Posterior vena cava (tissue), 2 donors: ENCODE measurements at places on chromosomes 2 and 18. TPM values are rescaled to one million over a fixed set of nuclear protein-coding genes. Genes with fewer than 3 reads are reported as not detected.

The VWC2L gene
- 0.10 TPM for total RNA-seq

DNA sequence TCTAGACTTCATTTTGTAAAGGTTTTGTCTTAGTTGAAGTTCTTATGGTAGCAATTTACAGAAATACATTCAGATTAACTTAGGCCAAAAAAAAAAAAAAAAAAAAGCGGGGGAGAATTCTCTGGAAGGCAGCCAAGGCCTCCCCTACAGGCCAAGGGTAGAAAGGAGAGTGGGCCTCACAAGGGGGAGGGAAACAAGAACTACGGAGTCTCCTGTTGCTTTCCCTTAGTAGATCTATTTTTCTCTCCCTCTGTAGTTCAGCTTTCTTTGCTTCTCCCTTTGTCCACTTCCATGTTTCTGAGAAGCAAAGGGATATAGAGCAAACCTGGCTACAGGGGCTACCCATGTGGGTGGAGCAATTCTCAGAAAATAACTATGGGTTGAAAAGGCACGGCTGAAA is 2.4 kb upstream of the STK11IP start:
- no peak for DNase-seq

GRCh38 chr18:37529863-37530262 is 35.7 kb downstream of the CELF4 start:
- no peak for DNase-seq

GRCh38 chr18:23743733-23744333 is 54.6 kb downstream of the LAMA3 start:
- DNase-seq, result no peak

- DNase-seq, result no peak
These were observed 490.9 kb downstream of the STK39 start for GRCh38 chr2:167756446-167756845.

GRCh38 chr2:148282201-148282600 is 261.3 kb downstream of the MBD5 start:
- DNase-seq, result no peak

The RAB6D gene
- total RNA-seq, result 0.19 TPM

GRCh38 chr2:202056611-202057010 is 16.4 kb upstream of the KIAA2012 start:
- DNase-seq, result no peak

DNA sequence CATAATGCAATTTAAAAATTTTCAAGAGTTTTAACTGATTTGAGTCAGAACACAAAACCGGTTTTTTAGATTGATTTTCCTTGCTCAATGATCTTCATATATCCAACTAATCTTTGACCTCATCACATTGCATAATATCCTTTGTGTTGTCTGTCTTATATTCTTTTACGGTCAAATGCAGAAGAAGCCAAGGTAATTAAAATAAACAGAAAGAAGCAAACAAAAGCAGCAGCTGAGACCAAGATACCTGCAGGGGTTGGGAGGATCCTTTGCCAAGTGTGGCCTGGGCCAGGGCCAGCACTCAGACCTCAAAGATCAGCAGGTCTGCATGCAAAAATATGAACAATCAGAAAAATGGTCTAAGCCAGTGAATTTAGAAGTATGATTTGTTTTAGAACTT is 428.9 kb upstream of the NETO1 start:
- no peak for DNase-seq

GRCh38 chr2:121564905-121565304 is 34.2 kb downstream of the RNU4ATAC start:
- DNase-seq, result no peak

DNA sequence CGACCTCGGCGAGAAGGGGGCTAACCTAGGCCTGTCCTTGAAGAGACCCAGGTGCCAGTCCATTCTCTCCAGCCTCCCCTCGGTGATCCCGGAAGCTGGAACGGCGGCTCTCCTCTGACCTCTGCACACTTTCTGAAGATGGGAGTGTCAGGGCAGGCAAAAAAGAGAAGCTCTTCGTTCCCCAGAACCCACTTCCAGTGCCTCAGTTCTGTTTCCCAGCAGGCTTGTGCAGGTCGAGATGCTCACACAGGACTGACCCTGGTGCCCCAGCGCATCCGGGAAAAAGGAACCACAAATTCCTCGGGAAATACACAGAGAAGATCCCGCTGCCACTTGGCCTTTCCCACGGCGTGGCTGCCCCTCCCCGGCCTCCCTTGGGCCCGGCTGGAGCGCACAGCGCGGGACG is 681 bp upstream of the PTPN18 start:
- DNase-seq, result no peak

The FEV gene
- total RNA-seq, result not detected

- DNase-seq, result no peak
These were observed 2.8 kb downstream of the INSIG2 start for GRCh38 chr2:118091140-118091478.

DNA sequence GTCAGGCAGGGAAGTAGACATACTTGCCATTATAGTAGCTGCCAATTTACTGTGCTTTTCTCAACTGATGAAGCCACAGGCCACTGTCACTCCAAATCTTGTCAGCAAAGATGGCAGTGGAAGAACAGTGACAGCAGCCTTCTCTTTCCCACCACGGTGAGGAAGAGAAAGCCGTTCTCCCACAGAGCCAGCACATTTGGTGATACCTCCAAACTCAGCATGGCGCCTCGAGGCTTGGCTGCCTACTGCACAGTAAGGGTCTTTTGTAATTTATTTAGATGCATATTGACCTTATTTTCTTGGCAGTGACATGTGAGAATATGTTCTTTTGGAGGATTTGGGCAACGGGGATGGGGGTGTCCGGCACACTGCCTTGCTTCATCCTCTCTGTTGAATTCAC is 117.2 kb upstream of the CDH20 start:
- DNase-seq, result no peak

The REG3A gene
- total RNA-seq, result 2.5 TPM

The SMAD2 gene
- 114 TPM for total RNA-seq

DNA sequence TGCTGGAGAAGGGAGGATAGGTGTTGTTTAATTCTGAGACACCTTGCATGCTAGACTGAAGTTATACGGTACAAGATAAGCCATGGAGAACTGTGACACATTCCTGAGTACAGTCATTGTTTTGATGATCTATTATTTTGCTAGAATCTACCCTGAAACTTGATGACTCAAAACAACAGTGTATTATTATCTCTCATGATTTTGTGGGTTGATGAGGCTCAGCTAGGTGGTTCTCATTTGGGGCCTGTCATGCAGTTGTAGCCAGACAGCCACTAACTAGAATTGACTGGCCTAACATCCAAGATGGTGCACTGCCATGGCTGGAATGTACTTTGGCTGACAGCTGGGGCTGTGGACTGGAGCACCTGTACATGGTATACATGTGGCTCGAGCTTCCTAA is 5.4 kb upstream of the IL1R1 start:
- DNase-seq, result no peak

DNA sequence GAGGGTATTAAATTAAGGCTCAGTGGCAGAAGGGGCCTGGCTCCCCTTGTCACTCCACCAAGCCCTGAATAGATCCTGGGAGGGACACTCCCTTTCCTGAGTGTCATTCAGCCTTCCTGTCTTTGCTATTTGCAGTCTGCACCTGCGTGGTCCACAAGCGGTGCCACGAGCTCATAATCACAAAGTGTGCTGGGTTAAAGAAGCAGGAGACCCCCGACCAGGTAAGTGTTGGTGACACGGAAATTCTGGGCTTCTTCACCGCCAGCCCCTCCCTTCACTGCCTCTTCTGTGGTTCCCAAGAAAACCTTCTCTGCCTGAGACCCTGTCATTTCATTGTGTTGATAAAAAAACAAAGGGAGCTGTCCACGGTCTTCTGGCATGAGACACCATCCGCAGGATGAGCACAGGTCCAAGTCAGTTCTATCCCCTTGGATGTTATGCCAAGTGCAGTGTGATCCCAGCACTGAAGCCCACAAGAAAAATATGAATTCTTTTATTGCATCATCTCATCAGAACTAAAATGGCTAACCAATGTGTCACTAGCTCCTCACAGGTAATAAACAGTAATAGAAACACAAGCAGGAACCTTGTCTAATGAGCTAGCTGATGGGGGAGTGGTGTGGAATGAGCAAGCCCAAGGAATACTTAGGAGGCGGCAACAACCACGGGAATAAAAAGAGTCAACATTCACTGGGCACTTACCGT is 316.9 kb upstream of the EPAS1 start:
- DNase-seq, result no peak

- peak; percentile 77 for DNase-seq
These were observed 5.0 kb downstream of the NT5DC4 start for GRCh38 chr2:112725545-112726457.

DNA sequence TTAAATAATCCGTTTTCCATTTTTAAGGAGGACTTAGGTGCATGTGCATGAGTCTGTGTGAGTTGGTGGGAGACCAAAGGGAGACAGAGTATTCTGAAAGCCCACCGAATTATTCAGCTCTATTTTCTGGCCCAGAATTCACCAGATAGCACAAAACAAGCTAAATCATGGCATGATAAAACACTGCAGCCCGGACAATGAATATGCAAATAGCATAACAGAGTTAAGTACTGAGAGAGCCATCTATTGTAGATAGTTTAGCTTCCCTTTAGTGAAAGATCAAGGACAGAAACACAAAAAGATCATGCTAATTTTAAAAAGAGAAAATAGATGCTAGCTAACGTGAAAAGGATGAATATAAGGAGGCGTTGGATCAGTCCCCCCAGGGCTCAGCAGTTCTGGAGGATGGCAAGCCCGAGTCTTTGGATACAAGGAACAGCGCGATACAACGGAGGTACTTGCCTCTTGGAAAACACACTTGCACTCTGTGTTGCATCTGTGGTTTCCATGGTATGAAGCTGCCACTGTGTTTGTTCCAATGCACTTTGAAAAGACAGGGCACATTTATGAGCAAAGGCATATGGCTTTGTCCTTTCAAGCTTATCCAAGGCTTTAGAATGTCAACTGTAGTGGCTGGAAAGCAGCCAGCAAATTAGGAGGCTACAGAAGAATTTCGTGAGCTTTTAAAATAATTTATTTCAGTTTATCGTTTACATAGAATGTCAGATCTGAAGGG is 119.9 kb downstream of the LYPD1 start:
- no peak for DNase-seq

The TMEM247 gene
- not detected for total RNA-seq

The KCNS3 gene
- total RNA-seq, result 3.1 TPM

- DNase-seq, result no peak
These were observed 8.4 kb downstream of the EPG5 start for GRCh38 chr18:45958730-45959129.

GRCh38 chr2:946073-946948 is 4.3 kb upstream of the SNTG2 start:
- no peak for DNase-seq

- DNase-seq, result no peak
These were observed 154.2 kb upstream of the CCDC195 start for GRCh38 chr2:224870341-224870740.

- DNase-seq, result no peak
These were observed 628 bp upstream of the CAPG start for GRCh38 chr2:85410584-85411404.

- DNase-seq, result no peak
These were observed 666.4 kb upstream of the ZEB2 start for GRCh38 chr2:145186303-145186702.

The RAB27B gene
- 0.33 TPM for total RNA-seq

The CRYGC gene
- not detected for total RNA-seq

DNA sequence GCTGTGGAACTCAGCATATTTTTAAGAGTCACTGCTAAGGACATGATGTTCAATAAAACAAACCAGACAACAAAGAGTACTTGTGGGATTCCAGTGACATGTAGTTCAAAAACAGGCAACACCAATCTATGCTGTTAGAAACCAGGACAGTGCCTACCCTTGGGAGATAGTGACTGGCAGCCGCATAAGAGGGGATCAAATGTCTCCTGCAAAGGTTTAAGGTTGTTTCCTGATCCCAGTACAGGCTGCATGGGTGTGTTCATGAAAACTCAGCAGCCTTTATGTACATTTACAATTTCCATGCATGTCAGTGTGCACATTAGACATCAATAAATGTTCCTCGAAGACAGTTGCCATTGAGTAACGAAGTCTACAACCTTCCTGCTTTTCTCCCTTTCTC is 183.8 kb downstream of the PID1 start:
- no peak for DNase-seq

DNA sequence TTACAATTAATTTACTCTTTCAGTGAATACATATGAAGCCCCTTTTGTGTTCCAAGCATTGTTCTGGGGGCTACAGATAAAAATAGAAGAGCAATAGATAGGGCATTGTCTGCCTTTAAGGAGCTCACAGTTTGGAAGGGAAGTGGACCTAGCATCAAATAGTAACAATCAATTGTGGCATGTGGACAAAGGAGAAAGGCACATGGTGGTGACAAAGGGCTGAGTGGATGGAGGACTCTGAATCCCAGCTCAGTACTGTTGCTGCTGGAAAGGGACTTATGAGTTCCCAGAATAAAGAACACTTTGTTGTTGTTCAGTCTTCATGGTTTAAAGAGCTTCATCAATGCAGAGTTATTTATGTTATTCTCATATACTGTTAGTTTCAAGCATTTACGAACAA is 217.7 kb downstream of the HRH4 start:
- no peak for DNase-seq
